ENCODE measurements at places on chromosomes 12 and 14.

- DNase-seq, result peak; percentile 79
Observed at GRCh38 chr14:70822530-70823185, 13.3 kb upstream of the MAP3K9 start.

- no peak for DNase-seq
Observed at GRCh38 chr12:981176-981828, 9.7 kb upstream of the ERC1 start.

GRCh38 chr14:38950676-38951075 lies 152.4 kb downstream of the SEC23A start:
- DNase-seq, result no peak

DNA sequence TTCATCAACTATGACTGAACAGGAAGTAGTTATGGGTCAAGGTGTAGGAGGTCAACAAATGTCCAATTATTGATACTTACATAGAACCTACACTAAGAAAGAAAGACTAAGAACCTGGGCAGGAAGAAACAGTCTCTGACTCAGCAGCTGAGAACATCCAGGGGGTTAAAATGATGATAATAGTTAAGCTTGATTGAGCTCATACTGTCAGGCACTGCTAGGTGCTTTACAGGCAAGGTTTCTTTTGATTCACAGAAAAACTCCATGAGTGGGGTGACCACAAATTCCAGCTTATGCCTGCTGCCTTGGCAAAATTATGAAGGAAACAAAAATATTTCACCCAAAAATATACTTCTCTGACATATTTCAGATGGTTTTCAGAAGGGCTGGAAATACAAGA lies 75.0 kb downstream of the ACADS start:
- DNase-seq, result no peak

DNA sequence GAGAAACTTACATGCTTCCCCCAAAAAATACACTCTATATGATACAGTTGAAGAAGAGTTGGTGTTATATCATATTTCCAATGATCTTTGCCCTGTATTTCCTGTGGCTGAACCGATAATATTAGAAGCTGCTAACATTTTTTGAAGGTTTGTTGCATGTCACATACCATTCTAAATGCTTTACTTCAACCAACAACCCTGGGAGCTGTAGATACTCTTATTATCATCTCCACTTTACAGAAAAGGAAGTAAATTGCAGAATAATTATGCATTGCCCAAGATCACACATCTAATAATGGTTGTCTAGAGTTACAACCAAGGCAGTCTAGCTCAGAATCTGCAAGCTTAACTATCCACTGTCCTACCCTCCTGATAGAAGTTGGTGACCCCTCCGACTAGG lies 182.8 kb downstream of the NUAK1 start:
- no peak for DNase-seq

DNA sequence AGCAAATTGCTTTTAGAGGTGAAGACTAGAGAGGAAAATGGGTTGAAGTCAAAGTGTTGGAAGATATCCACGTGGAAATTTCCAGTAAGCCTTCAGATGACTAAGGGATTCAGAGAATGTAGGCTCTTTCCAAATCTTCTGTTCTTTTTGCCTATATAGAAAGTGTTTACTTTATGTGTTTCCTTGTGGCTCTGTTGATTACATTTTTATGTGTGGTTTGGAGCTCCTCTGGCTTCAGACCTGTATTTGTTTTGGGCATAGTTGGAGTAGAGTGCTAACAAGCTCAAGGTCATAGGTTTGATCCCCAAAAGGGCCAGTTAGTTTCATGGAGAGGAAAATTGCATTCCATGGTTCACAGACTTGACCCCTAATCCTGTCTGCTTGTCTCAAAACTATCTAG lies 91.9 kb downstream of the IGF1 start:
- DNase-seq, result no peak

DNA sequence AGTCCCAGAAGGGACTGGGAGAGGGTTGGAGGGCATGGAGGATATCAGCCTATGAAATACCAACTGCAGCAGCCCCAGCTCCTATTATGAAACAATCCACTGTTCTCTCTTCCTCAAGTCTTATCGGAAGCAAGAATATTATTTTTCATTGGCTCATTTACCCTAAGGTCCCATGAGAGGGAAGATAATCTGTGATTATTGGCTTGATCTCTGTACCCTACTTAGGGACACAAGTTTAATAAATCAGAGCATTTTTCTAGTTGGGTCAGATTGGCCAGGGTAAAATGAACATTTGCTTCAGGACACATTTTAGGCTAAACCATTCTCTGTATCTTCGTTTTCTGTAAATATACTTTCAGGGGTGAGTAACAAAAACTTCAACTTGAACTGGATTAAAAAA lies 43.1 kb upstream of the GNG2 start:
- no peak for DNase-seq

DNA sequence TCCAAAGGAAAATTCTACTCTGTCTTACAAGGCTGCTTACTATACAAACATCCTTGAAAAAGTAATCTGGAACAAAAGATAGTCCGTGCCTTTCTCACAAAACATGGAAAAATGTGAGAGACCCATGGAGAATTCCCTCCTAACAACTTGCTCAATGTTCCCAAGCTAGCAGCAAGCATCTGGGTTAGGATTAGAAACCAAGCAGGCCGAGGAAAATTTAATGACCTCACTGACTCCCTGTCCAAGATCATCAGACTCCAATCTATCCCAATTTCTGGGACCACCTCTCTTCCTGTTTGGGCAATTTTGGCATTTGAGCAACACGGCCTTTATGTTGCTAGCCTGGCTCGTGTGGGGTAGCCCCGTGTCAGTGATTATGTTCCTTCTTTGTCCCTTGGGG lies 18.1 kb upstream of the GSG1 start:
- no peak for DNase-seq

DNA sequence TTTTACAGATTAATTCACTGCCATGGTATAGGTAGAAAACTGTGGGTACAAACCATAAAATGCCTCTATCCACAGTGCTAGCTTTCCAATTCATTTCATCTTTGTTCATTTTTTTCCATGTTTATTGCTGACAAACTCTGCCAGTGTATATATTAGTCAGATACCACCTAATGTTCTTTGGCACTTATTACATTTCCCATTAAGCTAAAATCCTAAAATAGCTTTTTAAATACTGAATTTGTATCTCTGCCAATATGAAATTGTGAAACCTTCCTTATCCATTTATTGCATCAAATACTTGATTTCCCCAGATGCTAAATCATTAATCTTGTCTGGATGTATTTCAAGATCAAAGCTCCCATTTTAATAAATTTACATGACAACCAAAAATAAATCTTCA lies 150.1 kb upstream of the FSCB start:
- no peak for DNase-seq

DNA sequence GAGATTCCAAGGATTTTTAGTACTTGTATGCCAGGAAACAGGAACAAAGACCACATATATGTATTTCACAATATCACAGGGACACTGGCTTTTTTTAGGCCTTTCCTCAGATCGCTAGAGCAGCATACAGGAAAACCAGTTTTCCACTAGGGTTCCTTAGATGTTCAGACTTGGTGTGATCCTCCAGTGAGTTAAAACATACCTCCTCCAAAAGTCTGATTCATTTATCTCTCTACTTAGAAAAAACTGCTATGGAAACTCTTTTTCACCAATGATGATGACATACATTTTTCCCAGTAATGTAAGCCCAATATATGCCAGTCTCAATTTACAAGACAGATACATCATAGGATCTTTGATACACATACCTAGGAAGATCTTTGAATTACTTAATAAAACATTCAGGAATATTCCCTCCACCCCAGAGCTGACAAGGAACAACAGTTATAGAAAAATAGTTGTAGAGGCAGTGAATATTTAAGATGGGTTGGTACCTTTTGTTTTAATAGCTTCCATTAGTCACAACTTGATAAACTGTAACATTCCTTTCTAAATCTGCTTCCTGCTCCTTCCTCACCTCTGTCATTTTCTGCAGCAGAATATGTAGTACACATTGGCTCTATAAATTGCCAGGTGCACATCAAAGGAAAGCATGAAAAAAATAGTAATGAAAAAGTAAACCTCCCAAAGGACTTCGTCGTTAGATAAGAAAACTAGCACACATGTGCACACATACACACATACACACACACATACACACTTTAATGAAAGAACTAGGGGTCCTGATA lies 27.5 kb downstream of the BCAT1 start:
- no peak for DNase-seq

DNA sequence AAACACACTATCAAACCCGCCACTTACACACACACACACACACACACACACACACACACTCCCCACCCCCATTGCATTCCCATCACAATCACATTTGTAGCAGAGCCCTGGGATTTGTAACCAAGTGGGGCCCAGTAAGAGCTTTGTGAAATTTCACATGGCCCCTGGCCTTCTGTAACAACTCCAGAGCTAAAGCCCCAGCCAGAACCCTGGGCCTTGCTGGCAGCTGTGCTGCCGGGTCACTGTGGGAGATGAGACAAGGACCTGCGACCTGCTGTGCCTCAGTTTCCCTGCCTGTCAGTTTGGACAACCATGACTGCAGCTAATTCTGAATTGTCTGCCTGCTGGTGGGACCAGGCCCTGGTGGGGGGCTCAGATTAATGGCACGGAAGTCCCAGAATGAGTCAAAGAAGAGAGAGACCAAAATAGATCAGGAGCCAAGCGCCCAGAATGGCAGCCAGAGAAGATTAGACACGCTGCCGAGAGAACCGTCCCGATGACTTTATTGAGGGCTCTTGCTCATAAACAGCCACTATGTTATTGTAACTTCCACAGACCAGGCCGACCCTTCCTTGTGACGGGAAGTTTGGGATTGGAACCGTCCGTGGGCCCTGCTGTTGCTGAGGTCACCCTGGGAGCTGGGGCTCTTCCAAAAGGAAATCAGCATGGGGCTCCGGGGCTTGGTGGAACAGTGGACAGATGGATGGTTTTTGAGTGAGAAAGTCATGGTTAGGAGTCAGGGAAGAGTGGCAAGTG lies 123.1 kb downstream of the ZFP36L1 start:
- no peak for DNase-seq

DNA sequence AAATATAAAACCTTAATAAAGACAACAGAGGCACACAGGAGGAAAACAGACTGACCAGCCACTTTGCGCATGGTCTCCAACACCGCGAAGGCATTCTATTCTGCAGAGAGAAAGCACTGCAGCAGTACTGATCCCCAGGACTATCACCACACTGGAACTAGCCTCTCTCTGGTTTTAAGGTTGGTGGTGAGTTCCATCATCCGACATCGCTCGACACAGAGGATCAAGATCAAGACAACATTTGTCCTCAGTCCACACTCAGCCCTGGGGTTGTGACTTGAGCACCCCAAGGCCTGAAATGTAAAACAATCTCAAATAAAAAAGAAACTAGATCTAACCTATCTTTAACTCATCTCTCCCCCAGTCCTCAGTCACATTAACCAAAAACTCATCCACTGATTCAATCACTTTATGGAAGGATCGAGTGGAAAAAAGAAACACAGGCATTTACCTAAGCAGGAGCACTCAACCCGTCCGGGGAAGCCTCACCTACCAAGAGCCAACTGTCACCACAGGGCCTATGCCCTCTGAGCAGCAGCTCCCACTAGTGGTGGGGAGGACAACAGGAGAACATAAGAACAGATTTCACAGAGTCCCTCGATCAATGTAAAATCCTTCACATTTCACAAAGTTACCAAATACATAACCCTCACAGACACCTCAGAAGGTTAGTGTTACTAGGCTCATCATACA lies 17.7 kb downstream of the STXBP6 start:
- no peak for DNase-seq

DNA sequence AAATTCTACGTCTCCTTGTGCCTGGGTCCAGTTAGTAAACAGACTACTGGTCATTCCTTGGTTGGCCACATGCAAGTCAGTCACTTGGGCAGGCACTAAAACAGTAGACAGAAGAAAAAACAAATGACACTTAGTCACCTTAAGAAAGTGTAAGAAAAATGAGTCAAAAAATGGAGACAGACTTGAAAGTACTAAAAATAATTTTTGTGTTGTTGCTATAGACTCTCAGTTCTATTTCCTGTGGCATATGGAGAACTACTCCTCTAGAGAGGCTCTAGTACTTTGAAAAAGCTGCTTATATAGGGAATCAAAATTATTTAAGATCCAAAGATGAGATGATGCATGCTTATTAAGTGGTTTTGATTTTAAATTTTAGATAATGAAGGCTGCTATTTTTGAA lies 56.0 kb downstream of the PTPRB start:
- DNase-seq, result no peak

DNA sequence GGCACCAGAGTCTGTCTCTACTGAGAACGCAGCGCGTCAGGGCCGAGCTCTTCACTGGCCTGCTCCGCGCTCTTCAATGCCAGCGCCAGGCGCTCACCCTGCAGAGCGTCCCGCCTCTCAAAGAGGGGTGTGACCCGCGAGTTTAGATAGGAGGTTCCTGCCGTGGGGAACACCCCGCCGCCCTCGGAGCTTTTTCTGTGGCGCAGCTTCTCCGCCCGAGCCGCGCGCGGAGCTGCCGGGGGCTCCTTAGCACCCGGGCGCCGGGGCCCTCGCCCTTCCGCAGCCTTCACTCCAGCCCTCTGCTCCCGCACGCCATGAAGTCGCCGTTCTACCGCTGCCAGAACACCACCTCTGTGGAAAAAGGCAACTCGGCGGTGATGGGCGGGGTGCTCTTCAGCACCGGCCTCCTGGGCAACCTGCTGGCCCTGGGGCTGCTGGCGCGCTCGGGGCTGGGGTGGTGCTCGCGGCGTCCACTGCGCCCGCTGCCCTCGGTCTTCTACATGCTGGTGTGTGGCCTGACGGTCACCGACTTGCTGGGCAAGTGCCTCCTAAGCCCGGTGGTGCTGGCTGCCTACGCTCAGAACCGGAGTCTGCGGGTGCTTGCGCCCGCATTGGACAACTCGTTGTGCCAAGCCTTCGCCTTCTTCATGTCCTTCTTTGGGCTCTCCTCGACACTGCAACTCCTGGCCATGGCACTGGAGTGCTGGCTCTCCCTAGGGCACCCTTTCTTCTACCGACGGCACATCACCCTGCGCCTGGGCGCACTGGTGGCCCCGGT lies at the start of gene PTGDR:
Gene PTGDR, plus strand, starts transcription at position 198 of the 778 bp plus-strand sequence. Its CDS starts 117 bp downstream, at position 315.
- peak; percentile 49 for DNase-seq

DNA sequence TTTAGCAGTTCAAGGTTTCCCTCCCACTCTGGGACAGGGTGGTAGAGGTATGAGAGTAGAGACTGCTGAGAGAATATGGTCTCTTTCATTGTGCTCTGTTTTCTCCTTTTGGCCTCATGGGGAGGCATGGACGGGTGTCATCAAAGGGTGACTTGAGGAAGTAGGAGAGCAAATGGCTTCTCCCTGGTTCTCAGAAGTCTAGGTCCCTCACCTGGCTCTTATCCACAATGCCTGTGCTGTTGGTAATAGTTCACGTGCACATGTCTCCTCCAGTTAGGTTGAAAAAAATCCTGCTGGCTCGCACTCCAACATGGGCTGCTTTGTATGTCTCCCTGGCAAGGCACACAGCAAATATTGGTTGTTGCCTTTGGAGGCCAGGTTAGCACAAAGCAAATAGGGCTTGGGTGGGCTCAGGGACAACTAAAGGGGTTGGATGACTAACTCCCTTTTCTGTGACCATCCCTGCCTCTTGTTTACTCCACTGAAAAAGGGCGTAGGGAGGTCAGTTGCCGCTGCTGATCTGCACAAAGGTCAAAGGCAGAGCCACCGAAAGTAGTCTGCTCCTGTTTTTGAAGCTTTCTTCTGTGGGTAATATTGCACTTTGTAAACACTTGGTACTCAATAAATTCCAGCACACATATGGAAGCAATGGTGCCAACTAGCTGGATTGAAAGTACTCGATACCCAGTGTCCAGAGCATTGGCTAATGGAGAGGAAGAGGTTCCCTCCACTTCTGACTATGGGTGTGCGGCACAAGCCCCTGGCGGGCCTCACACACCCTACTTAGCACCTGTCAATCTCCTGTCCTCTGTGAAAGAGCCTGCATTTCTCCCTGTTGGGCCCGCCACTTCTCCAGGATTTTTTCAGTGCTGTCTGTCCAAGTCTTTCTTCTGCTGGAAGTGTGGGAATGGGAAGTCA lies 121.8 kb downstream of the SLC38A6 start:
- DNase-seq, result no peak

- no peak for DNase-seq
Observed at GRCh38 chr12:213527-213932, 427 bp downstream of the SLC6A12 start.

All from nephron progenitor cell (in vitro differentiated cells).